Activated CD4-positive, alpha-beta T cell treated with anti-CD3 and anti-CD28 coated beads, Interleukin-2, amount 50 U/mL, for 48 hours (primary cell): ENCODE measurements at places on chromosomes 4 and X.

DNA sequence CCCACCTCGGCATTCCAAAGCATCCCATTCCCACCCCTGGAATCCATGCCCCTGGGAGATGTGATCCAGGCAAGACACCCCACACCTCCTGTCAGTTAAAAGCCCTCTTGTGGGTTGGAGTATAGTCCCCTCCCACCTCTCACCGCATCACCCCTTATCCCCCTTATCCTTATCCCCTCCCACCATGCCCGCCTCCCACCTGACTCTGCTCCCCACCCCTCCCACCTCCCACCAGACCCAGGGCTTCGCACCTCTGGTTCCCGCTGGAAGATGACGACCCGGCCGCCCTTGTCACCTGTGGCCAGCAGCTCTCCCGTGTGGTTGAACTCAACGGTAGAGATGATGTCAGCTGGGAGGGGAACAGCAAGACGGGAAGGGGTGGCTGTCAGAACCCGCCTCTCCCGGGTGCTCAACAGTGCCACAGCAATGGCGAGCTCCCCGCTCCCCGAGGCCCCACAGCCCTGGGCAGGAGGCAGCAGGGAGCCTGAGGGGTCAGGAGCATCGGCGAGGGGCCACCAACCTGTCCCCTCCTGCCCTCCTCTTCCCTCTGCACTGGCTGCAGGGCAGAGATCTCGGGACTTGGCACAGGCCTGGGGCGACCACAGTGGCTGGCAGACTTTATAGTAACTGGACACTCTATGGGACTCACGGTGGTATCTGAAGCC is 91.5 kb downstream of the PPP2R2C start:
- no peak for DNase-seq

DNA sequence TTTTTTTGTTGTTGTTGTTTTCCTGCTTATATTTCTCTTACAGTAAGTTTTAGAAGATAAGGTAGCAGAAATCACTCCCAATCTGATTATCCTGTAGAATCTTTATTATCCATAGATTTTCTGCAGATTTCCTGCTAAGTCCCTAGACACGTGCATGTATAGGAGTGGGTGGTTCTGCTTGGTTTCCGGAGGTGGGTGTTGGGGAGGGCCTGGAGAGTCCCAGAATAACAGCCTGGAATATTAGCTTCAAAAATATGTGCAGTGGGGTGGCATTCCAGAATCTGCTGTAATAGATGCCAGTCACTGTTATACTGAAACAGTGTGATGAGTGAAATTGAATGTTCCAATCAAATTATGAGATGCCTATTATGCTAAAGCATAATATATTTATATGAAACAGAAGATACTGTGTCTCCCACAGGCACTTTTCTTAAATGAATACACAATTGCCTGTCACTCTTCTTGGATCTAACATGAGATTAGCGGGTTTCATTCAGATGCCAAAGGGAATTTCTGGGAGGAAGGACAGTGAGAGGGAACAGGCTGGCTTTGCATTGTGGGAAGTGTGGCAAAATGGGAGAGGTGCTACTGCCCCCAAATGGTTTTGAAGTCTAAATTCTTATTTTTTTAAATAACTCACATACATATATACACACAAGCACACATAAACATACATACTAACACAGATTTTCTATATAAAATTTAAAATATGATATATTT is 37.6 kb downstream of the C4orf50 start:
- no peak for DNase-seq

DNA sequence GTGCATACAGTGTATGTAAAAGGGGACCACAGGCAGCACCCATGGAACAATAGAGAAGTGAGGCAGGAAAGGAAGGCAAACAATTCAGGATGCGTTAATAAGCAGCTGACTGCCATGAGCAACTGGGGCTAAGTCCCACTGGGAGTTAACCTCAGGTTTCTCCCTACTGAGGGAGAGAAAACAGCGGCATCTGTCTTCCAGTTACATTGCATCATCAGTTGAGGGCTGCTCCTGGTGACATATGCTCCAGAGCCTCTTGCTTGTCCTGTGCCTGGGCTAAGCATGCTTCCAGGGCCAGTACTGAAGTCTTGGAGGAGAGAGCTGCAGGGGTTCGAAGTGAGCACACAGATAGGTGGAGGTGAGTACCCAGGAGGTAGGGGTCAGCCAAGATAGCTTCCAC is 24.3 kb downstream of the RAI2 start:
- DNase-seq: no peak

GRCh38 chr4:4339504-4340085 is 47.3 kb upstream of the NSG1 start:
- DNase-seq: no peak

DNA sequence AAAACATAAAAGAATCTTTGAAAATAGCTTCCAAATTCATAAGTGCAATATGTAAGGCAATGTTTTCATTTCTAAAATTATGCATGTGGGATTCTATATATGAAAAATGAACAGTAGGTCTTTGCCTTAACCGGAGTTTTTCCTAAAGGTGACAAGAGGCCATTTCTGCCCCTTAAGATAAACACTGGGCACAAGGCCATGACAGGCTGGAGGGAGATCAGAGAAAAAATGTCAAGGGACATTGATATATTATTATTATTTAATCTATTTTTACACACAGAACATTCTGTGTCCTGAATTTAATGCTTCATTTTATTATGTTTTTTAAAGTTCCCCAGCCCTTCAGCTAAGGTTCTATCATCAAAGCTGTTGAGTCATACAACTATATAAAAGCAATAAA is 118.8 kb downstream of the CHM start:
- no peak for DNase-seq
